ENCODE measurements at places on chromosomes 1 and 21. TPM values are rescaled to one million over a fixed set of nuclear protein-coding genes. Genes with fewer than 3 reads are reported as not detected.

Gene ANGEL2
- total RNA-seq, result 35.4 TPM

DNA sequence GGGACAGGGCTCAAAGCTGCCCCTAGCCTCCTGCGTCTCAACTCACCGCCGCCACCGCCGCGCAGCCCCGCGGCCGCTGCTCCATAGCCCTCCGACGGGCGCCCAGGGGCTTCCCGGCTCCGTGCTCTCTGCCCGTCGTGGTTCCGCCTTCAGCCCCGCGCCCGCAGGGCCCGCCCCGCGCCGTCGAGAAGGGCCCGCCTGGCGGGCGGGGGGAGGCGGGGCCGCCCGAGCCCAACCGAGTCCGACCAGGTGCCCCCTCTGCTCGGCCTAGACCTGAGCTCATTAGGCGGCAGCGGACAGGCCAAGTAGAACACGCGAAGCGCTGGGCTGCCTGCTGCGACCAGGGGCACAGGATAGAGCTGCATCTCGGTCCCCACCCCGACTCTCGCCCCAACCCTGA lies at the start of gene TNFRSF25:
Gene TNFRSF25, minus strand, starts transcription at position 151 of the 400 bp plus-strand sequence. Its CDS starts 66 bp downstream, at position 85.
- no peak for DNase-seq

Gene SLC44A3
- 11.0 TPM for total RNA-seq

- no peak for DNase-seq
These were observed 24.0 kb downstream of the GIPC2 start for GRCh38 chr1:78069784-78070183.

Gene PPFIA4
- 5.0 TPM for total RNA-seq

DNA sequence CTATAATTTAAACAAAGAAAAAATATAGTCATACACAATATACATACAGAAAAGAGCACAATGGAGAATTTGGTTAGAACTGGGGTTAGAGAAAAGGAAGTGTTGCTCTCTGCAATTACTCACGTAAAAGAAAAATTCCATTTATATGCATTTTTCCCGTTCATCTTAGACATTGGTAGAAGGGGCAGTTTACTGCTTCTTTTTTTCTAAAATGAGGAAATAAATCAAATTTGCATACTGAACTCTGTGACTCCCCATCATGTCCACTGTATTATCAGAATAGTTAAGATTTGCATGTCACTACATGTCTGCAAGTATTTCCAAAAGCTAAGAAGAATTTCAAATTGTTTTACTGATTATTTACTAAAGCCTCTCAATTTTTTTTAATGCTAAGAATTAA lies 44.1 kb upstream of the C1orf105 start:
- DNase-seq, result no peak

- no peak for DNase-seq
These were observed 45.1 kb downstream of the PDPN start for GRCh38 chr1:13628711-13629110.

GRCh38 chr1:208977638-208978256 lies 605.8 kb upstream of the CAMK1G start:
- no peak for DNase-seq

Gene ITGB2
- total RNA-seq, result 6.0 TPM

- no peak for DNase-seq
These were observed 24.7 kb downstream of the TNFRSF9 start for GRCh38 chr1:7915826-7916500.

- no peak for DNase-seq
These were observed 57.3 kb downstream of the JAK1 start for GRCh38 chr1:64909031-64909430.

- DNase-seq, result no peak
These were observed 43.5 kb upstream of the IL12RB2 start for GRCh38 chr1:67264152-67264551.

- no peak for DNase-seq
These were observed 16.7 kb downstream of the COL6A1 start for GRCh38 chr21:45998276-45998701.

Gene OR2L8
- not detected for total RNA-seq

Gene NPL
- 3.0 TPM for total RNA-seq

Gene S100B
- not detected for total RNA-seq

Gene MORN1
- 47.8 TPM for total RNA-seq

Gene CFAP45
- 9.3 TPM for total RNA-seq

- DNase-seq, result no peak
These were observed 34.0 kb downstream of the TMEM53 start for GRCh38 chr1:44640200-44640853.

GRCh38 chr1:184632415-184633175 lies 122.1 kb downstream of the EDEM3 start:
- no peak for DNase-seq

Gene VSIG8
- total RNA-seq, result not detected

DNA sequence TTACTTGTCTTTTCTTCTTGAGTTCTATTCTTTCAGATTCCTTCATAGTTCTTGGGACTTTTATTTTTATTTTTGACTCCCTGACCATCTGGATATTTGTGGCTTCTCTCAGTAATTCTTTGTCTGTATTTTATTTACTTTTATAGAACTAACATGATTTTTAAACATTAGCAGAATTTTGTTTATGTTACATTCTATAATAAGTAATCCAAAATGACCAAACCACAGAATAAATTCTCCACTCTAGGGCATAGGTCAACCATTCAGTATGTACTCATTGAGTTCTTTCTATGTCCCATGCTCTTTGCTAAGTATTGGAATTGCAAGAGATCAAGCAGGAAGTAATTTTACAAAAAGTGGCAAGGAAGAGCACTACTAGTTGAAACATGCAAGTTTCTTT lies 969.0 kb downstream of the TTLL7 start:
- DNase-seq, result no peak

Gene SLC35A3
- total RNA-seq, result 22.9 TPM

DNA sequence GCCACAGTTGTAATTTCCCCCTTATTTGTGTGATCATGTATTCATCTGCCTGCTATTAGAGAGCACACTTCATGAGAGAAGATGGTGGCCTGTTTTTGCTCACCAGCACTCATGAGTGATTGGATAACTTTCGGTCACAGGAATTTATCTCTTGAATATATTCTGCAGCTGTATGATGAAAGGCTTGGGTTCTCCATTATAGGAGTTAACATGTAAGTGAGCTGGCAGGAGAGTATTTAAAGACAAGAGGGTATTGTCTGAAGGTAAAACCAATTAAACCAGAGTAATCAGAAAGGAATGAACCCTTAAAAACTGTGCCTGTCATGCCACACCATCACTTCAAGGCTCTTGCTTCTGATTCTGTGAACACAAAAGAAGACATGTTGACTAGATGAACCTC lies 574.9 kb upstream of the CAMK1G start:
- no peak for DNase-seq

- DNase-seq, result peak; percentile 91
These were observed 11.2 kb upstream of the CAPN2 start for GRCh38 chr1:223700942-223701637.

- no peak for DNase-seq
These were observed 21.1 kb downstream of the SSBP3 start for GRCh38 chr1:54384918-54385726.

- no peak for DNase-seq
These were observed 32.6 kb upstream of the RD3 start for GRCh38 chr1:211524521-211524920.

GRCh38 chr1:23500466-23500865 lies 16.5 kb upstream of the ASAP3 start:
- no peak for DNase-seq

Gene ICOSLG
- 2.9 TPM for total RNA-seq

- no peak for DNase-seq
These were observed 6.0 kb upstream of the IFNLR1 start for GRCh38 chr1:24193046-24193445.

Gene ZNF670
- 2.4 TPM for total RNA-seq

GRCh38 chr1:55213151-55213884 lies 1.8 kb downstream of the USP24 start:
- no peak for DNase-seq

Gene FBLIM1
- total RNA-seq, result 114 TPM

Gene PLA2G2C
- 0.48 TPM for total RNA-seq

DNA sequence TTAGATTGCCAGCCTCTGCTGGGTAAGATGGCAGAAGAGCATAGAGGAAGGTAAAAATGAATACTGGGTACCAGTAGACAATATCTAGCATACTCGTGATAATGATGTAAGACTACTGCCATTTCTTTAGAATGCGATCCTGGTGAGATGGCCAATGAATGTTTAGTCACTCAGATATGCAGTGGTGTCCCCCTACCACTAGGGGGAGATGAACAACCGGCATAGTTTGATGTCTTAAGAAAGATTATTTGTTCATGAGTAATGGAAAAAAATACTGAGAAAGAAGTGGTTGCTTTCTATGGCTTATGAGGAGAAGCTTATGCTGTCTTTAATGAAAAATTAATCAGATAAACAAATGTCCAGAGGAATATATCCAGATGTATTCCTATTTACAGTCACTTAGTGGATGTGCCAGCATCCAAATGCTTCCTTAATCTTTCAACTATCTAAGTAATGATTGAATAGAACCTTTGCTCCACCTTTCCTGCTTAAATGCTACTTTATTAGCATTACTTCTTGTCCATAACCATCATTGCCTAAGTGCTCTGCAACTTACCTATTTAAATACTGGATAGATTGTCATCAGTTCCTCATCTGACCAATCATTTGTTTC lies 256.6 kb downstream of the ST6GALNAC3 start:
- DNase-seq, result peak; percentile 58

- DNase-seq, result peak; percentile 44
These were observed 3.0 kb upstream of the SOD1 start for GRCh38 chr21:31656199-31657095.

Gene DFFB
- total RNA-seq, result 5.9 TPM
